ENCODE measurements at places on chromosomes 5 and 9.

DNA sequence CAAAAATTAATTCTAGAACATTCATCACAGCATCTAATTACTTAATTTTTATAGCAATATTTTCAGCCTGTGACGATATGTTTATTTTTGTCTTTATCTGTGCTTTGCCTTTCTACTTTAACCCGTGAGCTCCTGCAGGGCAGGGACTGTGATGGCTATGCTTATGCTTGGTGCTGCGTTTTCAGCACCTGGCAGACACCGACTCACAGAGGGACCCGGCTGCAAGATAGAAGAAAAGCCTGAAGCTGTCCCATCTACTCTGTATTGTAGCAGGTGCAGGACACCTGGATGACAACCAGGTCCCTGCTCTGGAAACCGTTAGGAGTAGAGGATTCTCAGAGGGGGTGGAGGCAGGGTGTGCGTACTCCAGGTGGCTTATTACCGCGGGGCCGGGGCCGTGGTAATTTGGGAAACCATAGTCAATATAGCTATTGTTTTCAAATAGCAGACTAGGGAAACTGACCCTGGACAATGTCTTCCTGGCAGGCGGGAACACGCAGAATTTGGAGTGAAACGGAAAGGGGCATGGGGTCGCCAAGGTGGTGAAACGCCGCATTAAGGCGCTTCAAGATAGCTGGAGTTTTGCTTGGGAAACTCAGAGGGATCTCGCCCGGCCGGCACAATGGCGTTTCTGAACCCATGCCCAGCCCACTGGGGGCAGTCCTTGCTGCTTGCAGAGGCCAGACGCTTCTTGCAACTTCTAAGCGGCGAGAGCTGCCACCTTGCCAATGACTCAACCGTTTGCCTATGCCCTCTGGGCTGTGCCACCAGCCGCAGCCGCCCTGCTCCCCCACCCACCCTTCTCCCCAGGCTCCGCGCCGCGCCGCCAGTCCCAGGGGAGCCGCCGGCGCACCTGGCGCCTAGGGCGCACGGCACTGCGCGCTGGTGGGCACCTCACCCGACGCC, 140.1 kb upstream of the PALM2AKAP2 start:
- DNase-seq, result no peak

DNA sequence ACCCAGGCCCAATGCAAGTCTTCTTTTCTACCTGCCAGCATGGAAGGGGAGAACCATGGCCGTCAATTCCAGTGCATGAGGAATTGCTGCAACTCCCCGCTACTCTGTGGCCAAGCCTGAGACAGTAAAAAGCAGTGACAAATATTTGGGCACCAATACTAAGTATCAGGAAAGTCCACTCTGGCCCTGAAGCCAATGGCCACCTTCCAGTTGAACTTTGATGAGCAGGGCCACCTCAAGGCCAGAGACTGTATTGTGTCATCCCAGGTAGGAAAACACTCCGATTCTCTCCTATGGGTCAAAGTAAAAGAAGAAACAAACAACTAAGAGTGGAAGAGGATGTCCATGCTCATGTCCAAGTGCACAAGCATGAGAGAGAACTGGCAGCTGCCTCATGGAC, 27.1 kb downstream of the RETREG1 start:
- DNase-seq, result no peak

GRCh38 chr5:219991-220390, 1.9 kb downstream of the SDHA start:
- DNase-seq, result no peak

DNA sequence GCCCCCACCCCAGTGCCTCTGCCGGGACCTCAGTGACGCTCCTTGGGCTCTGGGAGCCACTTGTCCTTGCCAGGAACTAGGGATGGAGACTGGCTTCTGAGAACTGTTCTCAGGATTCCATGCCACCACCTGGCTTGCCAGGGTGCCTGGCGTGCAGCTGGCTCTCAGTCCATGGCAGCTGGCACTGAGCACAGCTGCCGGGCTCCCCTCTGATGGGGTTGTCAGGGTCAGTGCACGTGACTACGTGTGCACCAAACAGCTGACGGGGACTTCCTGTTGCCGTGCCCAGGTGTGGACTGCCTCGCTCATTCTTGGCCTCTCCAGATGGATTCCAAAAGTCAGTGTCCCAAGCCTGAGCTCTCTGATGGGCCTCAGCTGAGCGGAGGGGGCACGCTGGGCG, 9.4 kb downstream of the KCNT1 start:
- DNase-seq, result no peak

GRCh38 chr5:115641948-115642347, 16.1 kb upstream of the TMED7 start:
- no peak for DNase-seq
